ENCODE measurements at places on chromosomes 11 and 22. TPM values are rescaled to one million over a fixed set of nuclear protein-coding genes. Genes with fewer than 3 reads are reported as not detected.

DNA sequence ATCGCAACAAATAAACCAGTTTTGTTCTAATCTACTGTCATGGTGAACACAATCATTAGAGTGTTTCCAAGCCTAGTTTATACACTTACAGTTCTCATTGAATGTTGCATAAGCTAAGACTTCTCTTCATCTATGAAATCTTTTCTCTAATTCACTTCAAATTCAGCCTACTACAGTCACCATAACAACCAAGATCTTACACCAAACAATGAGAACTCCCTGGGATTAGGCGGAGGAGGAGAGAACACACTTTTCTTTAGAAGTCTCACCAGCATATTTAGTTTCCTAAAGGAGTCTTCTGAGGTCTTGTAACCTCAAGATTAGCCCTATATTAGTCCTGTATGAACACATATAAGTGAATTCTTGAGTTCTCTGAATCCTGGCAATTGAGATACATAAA lies 1889.7 kb downstream of the LRRC4C start:
- DNase-seq: no peak

OR52I1 gene
- polyA plus RNA-seq: 0.09 TPM

DNA sequence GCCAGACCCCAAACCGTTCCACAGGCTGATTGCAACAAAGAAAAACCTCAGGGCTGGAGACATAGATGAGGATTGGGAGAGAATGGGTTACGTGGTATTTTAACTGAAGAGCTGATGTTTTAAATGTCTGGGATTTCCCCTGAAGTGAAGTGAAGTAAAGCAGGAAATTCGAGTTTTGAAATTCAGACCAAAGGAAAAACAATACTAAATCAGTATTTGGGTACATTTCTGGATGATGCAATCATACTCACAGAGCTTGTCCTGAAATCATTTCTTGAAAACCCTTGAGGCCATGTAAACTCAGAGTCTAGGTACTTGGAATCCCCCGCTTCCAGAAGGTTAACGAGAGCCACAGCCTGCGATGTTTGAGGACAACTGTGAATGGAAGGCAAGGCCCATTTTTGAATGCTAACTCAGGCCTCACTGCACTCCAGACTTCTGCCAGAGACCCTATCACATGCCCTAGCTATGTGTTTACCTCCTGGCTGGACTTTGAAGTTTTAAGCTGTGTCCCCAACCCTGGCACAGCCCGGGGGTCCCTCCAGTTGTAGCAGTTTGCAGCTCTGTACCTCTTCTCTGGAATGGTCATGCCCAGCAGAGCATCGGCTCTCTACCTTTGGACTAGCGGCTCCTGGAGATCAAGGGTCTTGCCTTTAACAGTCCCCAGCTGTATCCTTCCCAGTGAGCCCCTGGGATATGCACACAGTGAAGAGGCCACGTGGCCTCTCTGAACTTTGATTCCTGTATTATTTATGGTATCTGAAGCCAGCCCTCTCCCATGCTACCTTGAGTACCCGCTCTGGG lies 5.4 kb upstream of the FTH1 start:
- no peak for DNase-seq

ZBED4 gene
- 15.9 TPM for polyA plus RNA-seq

DNA sequence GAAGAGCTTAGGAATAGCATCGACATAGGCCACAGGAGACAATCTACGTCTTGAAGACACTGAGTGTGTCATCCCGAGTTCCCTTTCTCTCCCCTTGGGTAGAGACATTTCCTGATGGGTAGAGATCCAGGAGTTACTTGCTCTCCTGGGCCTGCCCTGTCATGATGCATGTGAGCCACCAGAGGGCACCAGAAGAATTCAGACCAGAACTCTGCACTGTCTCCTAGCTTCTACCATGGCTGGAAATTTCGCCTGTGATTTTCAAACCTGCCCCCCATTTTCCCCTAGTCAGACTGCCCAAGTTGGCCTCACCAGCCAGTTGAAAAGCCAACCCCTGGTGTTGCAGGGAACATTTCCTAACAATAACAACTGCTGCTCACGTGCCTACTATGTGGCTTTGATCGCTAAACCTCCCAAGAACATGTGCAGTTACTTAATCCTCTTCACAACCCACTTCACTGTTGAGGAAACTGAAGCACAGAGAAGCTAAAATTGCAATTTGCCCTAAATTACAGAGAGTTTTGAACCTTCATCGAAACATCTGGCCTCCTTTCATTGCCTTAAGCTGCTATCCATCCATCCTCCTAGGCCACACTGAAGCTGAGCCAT lies 47.2 kb downstream of the C11orf58 start:
- peak; percentile 24 for DNase-seq

- DNase-seq: no peak
Observed at GRCh38 chr22:49968313-49968830, 7.8 kb downstream of the PIM3 start.

GRCh38 chr11:114650661-114651060 lies 27.7 kb upstream of the NXPE2 start:
- no peak for DNase-seq

GRCh38 chr11:12829131-12829530 lies 154.9 kb downstream of the TEAD1 start:
- DNase-seq: no peak

DNA sequence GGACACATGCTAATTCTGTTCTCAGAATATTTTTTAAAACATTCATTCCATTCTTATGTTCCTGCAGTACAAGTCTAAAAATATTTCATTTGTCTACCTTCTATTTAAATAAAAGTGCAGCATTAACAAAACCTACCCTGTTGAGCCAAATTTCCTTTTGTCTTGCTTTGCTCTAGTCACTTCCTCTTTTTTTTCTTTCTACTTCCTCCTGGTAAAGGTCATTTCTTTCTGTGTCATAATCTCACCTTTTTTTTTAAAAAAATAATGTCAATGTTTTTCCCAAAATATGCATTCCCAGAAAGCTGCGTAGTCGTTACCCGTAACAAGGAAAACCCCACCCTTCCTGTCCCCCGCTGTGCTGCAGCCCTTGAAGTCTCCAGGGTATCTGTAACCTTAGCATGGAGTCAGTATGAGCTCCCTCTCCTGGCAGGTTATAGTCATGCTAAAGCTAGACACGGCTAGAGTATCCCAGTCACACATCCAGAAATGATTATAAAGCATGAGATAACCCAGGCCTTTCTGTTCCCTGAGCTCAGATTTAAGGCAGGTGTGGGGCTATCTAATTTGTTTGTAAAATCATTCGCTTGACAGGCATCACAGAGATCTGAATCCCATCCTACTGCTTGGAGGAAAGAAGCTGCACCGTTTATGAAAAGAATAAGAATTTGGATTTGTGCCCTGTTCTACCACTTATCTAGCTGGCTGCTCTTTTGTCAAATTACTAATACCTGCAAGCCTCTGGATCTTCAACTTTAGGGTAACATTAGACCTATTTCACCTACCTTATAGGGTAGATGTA lies 51.1 kb upstream of the EED start:
- DNase-seq: no peak

DNA sequence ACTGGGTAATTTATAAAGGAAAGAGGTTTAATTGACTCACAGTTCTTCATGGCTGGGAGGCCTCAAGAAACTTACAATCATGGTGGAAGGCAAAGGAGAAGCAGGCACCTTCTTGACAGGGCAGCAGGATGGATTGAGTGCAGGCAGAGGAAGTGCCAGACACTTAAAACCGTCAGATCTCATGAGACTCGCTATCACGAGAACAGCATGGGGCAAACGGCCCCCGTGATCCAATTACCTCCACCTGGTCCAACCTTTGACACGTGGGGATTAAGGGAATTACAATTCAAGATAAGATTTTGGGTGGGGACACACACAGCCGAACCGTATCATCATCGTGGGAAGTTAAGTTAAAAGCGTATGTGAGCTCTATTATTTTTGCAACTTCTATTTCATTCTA lies 71.4 kb upstream of the SYN3 start:
- no peak for DNase-seq

CRYBA4 gene
- polyA plus RNA-seq: not detected

MYOD1 gene
- polyA plus RNA-seq: not detected

- no peak for DNase-seq
Observed at GRCh38 chr11:61114913-61115312, 12.6 kb downstream of the CD5 start.

CLMP gene
- 30.3 TPM for polyA plus RNA-seq

GRCh38 chr22:19678949-19679521 lies 35.3 kb upstream of the SEPTIN5 start:
- peak; percentile 36 for DNase-seq

- DNase-seq: no peak
Observed at GRCh38 chr11:23078289-23078971, 218.2 kb upstream of the CCDC179 start.

VSIG10L2 gene
- not detected for polyA plus RNA-seq

DNA sequence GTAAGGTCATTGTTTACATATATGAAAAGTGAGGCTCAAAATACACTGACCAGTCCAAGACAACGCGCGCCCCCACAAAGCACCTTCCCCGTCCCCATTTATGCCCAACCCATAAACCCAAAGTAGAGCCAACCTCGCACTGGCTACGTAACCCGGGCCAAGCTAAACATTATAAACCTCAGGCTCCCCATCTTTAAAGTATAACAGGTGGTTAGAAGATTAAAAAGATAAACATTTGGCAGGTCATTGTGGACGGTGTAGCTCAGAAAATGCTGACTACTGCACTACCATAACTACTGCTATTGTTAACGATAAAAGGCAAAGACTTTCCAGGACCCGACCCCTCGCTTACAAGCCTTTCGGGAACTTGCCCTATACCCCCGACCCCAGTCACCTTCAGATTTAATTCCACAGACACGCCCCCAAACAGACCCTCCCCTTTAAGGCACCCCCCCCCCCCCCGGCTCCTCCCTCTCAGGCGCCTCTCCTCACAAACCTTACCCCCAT lies 470 bp downstream of the NUMA1 start:
- DNase-seq: no peak

MUC5AC gene
- not detected for polyA plus RNA-seq

- DNase-seq: peak; percentile 93
Observed at GRCh38 chr11:34105079-34105956, at the start of gene NAT10. Gene NAT10 (plus strand): TSS chr11:34105629. CDS start chr11:34108226, 2,597 bp downstream.

SLC37A2 gene
- polyA plus RNA-seq: 2.1 TPM

GRCh38 chr22:28006271-28006670 lies 87.2 kb upstream of the PITPNB start:
- DNase-seq: no peak

DNA sequence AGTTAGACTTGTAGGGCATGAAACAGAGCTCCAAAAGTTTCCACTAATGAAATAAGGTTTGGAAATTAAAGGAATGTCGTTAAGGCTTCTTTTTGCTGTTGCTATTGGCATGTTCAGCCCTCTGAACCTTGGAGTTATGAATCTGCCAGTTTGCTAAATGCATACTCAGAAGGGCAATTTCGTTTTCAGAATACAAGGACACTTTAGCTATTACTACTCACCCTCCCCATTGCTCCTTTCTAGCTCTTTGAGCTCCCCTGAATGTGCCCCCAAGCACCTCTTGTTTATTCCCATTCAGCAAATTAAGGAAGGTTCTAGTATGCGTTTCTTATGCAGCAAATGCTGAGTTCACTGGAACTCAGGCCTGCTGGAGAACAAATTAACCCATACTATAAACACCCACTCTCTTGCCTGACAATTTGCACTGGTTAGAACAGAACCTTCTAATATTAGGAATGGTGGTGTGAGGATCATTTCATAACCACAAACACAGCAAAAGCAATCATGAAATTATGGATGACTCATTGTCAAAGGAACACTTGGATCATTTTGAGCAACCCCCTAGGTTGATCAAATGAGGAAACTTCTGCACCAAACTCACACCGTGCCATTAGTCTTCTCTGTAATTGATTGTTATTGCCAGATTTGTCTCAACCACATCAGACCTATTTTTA lies 26.2 kb upstream of the LIN7C start:
- no peak for DNase-seq

- no peak for DNase-seq
Observed at GRCh38 chr11:102118937-102119336, 8.7 kb downstream of the YAP1 start.

RAB39A gene
- 1.1 TPM for polyA plus RNA-seq

DNA sequence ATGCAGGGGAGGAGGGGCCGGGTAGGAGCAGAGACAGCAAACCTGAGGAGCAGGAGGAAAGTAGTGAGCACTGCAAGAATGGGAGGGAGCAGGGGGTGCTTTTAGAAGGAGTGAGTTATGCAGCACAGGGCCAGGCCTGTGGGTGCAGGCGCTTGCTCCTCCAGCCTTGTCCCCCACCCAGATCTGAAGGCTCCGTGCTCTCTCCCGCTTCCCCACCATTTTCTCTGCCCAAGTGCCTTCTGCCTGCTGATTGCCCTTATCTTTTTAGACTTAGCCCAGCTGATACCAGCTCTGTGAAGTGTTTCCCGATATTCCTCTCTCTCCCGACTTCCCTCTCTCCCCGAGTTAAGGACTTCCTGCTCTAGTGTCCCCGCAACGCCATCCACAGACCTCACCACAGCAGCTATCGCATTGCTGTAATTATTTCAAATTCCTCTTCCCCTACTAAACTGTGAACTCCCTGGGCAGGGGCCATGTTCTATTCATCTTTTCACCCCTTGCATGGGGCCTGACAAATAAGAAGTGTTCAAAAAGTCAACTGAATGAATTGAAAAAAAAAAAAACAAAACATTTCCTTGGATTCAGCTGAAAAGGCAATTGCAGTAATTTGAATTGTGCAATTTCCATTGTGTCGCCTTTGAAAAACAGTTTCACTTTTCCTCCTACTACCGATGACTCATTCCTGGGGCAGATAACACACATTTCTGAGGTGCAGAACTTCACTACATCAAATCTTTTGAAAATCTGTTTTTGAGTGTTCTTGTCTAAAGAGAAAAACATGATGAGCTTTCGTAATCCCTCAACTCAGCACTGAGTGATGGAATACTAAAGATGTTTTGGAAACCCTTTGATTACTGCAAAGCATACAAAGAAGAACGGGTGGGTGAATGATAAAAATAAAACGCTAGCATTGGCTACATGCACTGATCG lies 69.7 kb upstream of the BMAL1 start:
- no peak for DNase-seq

DNA sequence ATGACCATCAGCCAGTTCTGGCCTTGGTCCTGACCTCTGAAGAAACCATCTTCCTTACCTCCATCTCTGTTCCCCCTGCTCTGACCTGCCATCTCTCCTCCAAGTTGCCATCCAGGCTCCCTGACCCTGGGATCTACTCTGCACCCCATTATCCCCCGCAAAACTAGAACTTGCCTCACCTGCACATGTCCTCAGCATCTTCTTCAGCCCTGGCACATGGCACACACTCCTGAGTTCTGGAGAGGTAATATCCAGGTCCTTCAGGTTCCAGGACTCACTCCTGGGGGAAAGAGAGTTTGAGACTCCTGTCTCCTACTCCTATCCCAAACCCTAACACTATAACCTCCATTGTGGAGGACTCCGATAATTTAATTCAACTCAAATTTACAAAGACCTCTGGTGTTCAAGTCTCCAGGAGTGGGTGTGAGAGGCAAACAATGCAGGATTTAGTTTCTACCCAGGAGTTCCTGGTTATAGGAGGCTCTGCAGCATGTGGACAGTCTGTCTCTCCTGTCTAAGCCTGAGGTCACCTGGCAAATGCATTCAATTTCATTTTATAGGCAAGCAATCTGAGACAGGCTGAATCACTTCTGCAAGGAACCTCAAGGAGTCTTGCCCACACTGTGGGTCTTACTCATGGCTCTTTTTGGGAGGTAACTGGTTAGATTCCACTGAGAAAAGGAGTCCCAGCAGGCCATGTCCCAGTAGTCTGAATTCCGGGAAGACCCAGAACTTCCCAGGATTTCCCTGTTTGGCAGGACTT lies 7.3 kb downstream of the TRIM21 start:
- DNase-seq: no peak

All from left renal cortex interstitium (tissue), 4 donors.